ENCODE measurements at places on chromosomes 4 and X.

GRCh38 chr4:47650584-47651130, 165.6 kb downstream of the ATP10D start:
- no peak for DNase-seq

- DNase-seq: no peak
Observed at GRCh38 chr4:134470544-134470943, 269.0 kb upstream of the PABPC4L start.

GRCh38 chr4:119337010-119337409, 15.1 kb upstream of the FABP2 start:
- DNase-seq: no peak

DNA sequence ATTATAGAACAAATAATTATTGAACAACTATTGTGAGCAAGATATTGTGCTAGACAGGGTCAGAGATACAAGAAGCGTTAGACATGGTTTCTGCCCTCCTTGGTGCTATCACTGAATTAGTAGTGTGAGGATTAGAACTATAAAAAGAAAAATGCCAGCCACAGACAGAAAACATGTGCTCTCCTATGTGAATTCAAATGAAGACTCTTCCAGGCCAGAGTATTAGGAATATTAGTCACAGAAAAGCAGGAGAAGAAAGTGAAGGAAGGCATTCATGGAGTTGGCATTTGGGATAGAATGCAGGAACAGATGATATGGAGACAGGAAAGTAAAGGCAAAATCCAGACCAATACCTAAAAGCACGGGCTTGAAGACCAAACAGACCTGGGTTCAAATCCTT, 179.6 kb upstream of the TENM3 start:
- DNase-seq: no peak

DNA sequence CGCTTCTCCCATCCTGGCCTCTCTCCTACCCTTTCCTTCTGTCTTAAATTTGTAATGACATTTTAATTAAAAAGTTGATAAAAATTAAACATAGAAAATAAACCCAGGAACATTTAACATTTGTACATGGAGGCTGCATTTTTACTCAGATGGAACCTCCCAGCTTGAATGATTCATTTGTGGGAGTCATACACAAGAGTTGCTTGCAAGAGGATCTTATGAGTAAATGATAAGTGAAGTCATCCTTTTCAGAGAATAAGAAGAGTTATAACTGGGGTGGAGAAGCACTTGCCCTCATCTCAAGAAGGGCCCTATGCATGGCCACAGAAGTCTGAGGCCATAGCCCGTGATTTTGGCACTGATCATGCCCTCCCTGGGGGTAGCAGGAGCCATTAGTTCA, 482.9 kb upstream of the BOD1L1 start:
- DNase-seq: no peak

DNA sequence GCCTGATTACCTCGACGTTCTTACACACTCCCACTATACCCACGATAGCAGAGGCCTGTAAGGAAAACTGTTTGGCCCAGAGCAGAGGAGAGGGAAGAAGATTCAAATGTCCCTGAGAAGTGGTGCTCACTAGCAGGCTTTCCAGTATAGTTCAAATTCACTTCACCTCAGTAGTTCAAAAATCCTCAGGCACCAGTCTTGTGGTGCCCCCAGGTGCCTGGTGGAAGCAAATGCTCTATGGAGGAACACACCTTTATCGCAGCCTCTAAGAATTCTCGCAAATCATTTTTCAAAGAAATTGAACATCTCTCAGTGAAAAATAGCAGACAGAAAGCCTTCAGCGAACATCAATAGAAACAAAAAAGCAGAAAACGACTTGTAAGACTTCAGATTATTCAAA, 12.2 kb upstream of the MTMR1 start:
- DNase-seq: no peak

DNA sequence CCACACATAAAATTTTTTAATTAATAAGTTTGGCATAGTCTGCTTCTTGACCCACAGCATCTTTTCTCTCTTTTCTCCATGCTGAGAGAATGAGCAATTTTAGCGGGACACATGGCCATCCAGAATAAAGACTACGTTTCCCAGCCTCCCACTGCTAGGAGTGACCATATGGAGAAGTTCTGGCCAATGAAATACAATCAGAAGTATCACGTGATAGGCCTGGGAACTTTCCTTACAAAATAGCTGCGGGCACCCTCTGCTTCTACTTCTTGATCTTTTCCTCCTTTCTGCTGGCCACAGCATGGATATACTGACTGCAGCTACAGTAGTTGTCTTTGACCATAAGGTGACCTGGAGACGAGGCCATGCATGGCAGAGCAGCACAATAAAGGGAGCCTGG, 348.0 kb downstream of the BCOR start:
- no peak for DNase-seq

GRCh38 chr4:80566203-80566872, 230.8 kb downstream of the CFAP299 start:
- DNase-seq: no peak

DNA sequence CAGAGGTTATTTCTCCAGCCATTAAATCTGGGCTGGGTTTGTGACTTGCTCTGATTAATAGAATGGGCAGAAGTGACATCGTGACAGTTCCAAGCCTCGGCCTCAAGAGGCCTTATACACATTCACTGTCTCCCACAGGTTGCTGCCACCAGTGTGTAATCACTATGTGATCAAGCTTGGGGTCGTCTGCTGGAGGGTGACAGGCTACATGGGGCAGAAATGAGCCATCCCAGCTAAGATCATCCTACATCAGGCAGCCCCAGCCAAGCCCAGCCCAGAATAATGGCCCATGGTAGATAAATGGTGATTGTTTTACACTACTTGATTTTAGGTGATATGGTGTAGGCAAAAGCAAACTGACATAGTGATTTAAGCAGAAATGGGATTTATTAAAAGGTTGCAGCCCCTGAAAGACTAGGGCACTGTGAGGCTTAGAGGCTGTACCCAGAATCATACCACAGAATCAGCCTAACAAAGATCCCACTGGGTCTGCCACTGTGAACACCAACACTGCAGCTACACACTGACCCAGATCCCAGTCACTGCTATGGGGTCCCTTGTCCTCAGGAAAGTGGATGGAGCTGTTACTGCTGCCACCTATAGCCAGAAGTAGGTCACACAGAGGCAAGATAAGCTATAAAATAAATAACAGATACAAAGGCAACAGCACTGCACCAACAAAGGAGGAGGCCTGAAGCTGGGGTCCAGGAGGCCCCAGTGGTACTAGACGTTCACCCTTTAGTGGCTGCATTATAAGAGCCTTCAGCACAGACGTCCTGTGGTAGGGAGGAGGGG, 159.6 kb upstream of the RBPJ start:
- no peak for DNase-seq

- DNase-seq: no peak
Observed at GRCh38 chr4:120915336-120915735, 7.2 kb downstream of the PRDM5 start.

DNA sequence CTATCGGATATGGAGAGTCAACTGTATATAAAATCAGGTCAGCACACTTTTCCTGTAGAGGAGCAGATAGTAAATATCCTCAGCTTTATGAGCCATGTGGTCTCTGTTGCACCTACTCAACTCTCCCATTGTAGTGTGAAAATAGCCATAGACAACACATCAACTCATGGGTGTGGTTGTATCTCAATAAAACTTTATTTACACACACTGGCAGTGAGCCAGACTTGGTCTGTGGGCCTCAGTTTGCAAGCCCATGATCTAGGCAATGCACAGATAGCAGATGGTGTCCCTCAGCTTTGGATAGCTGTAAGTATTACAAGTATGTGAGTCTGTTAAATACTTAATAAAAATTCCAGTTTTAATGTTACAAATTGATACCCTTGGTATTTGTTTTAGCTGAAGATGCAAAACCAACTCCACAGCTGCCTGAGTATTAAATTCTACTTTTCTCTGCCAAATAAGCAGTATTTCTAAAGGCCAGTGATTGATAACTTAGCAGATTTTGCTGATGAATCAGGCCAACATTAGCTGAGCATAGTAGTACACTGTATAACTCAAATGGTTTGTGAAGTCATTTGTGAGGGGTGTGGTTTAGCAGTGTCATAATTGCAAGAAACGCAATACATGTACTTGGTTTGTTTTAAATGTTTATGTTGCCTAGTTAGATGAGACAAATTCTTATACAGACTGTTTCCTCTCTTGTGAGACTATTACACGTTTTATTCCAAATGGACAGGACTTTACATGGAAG, 87.3 kb downstream of the GPR143 start:
- no peak for DNase-seq

DNA sequence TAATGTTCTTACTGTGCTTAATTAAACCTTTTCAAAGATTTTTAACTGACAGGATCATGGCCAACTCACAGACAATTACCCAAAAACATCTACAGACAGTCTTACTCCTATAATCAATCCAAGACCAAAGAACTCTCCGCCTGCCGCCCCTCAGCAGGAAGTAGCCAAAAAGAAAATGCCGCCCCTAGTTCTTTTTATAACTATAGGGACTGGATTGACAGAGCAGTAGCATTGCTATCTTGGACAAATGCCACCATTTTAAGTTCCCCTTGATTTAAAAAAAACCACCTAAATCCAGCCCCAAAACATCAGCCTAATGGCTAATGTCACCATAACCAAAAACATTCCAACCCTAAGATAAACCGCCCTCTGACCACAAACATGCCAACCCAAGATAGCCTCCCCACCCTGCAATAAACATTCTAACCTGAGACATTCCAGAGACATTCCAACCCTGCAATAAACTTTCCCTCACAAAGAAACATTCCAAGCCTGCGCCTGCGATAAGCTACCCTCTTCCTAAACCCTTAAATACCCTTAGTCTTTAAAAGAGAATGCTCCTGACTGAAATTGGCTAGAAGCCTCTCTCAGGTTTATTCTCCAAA, 77.0 kb downstream of the COQ2 start:
- DNase-seq: no peak

DNA sequence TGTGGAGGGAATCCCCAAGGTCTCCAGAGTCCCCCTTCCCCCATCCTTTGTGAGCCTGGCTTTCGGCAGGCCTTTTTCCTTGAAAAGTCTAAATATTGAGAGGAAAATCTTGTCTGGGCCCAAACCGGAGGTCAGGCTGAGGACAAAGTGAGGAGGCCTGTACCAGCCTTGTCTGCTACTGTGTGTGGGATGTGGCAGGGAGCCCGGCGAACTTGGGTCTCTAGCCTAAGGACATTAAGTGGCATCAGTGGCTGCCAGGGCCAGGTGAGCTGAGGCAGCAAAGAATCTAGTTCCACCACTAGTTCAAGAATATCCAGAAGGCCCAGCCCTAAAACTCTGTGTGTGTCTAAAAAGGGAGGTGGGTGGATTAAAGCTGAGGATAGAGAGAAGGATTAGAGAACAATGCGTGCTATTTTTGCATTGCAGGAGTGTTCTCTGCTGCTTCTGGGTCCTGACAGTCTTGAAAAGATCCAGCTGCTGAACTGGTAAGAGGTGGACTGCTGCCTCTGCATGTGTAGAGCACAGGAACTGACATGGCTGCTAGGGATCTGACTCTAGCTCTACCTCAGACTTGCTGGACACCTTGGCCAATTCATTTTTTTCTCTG, 1.2 kb upstream of the AMER1 start:
- no peak for DNase-seq

DNA sequence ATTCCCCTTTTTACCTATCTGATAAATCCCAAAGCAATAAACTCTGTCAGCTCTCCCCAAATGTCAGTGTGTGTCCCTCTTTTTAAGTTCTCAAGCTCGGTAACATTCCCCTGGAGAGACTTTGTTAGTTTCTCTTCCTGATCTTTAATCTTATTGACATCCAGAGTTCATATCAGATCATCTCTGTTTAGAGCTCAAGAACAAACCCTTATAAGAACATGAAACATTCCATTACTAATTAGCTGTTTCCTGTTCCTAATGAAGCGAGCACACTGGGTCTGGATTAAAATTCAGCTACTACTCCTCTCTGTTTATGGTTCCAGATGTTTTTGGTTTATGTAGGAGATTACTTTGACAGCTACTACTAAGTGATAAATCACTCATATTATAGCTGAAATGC, 681.5 kb downstream of the DACH2 start:
- no peak for DNase-seq

DNA sequence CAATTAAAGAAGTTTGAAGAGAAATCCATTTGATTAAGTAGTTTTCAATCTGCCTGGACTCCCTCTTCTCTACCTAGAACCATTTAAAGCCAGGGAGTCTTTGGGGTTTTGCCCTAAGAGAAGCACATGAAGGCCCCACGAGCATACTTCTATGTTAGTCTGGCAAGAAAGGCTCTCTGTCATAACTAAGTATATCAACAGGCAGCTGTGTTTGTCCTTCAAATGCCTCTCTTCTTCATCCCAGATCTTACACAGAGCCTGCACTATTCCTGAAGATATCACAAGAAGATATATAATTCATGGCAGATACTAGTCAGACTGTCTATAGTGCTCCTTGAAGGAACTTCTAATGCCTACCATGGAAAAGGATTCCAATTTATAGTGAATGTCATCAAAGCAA, 206.2 kb downstream of the PRDM5 start:
- no peak for DNase-seq

DNA sequence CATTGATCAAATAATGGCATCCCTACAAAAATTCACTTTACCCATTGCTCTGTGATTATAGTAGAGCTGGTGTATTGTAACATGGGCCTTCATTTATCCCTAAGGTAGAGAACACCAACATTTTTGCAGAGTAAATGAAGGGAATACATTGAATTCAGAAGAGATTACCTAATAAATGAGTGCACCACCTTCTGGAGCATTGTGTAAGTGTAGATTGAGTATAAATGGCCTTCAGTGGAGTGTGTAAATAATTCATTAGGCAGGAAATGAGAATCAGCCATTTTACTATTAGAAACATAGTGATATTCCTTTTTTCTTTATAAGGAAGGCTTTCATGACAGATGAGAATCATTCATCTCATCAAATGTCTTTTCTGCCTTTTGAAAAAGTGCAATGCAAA, 155.8 kb downstream of the FAM47B start:
- DNase-seq: no peak

DNA sequence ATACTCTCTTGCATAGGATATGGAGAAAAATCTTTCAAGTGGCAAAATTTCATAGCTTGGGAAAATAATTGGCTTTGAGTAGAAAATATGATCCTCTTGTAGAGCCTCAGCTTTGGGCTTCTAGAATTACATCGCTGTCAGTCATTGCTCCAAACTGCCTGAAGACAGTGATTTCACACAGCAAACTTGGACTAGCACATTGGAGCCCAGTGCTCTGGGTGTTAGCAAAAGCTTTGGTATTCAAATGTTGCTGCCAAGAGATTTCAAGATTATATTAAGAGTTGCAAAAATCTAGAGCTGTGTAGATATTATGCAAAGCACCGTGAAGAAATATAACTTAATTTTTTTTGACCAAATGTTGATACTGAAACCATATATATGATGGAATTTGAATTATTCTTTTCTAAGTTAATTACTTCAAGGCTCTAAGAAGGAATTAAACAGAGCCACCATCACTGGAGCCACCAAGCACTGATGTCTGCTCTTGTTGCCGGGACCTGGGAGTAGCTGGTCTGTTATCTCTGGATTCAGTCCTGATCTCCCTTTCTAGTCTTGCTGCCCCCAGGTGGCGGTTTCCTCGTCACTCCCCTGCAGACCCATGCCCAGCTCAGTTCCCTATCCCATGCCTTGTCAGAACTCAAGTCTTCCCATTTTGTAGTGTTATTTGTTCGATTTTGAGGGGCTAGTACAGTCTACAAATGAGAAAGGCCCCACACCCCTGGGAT, 260.7 kb upstream of the SFRP2 start:
- DNase-seq: no peak
